ENCODE measurements at places on chromosomes 7 and 10. TPM values are rescaled to one million over a fixed set of nuclear protein-coding genes. Genes with fewer than 3 reads are reported as not detected.

The NODAL gene
- total RNA-seq = 0.04 TPM

The PPP1R17 gene
- not detected for total RNA-seq

The LFNG gene
- total RNA-seq = 19.2 TPM

The ETV1 gene
- total RNA-seq = 15.8 TPM

The TMEM196 gene
- total RNA-seq = 0.04 TPM

The OR2A42 gene
- 0.04 TPM for total RNA-seq

The CYP3A4 gene
- total RNA-seq = 0.04 TPM

The STK31 gene
- 0.40 TPM for total RNA-seq

The SMNDC1 gene
- total RNA-seq = 8.6 TPM

The DPYSL4 gene
- total RNA-seq = 1.3 TPM

The LIPN gene
- total RNA-seq = not detected

The CPEB3 gene
- total RNA-seq = 2.0 TPM

The FBH1 gene
- total RNA-seq = 56.9 TPM

The GIMAP2 gene
- total RNA-seq = 7.4 TPM

Measured in muscle of leg (tissue), 16 donors.